Aorta (tissue), 5 donors: ENCODE measurements at places on chromosomes 6 and 20. TPM values are rescaled to one million over a fixed set of nuclear protein-coding genes. Genes with fewer than 3 reads are reported as not detected.
A peak's percentile ranks its signal among the peaks of the same experiment; 100 is the strongest.

Gene E2F1
- total RNA-seq = 1.5 TPM

Gene EPB41L1
- total RNA-seq = 47.1 TPM

Gene FAM162B
- total RNA-seq = 6.2 TPM

DNA sequence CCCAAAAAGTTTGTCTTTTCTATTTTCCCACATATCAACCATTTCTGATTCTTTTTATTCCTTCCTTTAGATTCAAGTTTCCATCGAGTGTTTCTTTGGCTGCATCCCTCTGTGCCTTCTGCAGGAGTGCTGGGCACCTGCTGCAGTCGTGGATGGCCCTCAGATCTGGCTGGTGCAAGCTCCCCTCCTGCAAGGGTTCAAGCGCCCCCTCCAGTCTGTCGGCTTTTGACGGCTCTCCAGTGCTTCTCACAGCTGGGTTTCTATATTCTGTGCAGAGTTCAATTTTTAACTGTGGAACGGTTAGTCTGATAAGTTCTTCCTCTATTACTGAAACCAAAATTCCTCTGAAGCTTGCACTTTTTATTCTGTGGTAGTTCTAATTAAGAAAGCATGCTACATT lies 132.1 kb downstream of the HUS1B start:
- DNase-seq = no peak

GRCh38 chr6:89640804-89641203 lies 2.3 kb upstream of the LYRM2 start:
- DNase-seq = no peak

GRCh38 chr6:17182961-17183360 lies 81.1 kb downstream of the STMND1 start:
- DNase-seq = no peak

DNA sequence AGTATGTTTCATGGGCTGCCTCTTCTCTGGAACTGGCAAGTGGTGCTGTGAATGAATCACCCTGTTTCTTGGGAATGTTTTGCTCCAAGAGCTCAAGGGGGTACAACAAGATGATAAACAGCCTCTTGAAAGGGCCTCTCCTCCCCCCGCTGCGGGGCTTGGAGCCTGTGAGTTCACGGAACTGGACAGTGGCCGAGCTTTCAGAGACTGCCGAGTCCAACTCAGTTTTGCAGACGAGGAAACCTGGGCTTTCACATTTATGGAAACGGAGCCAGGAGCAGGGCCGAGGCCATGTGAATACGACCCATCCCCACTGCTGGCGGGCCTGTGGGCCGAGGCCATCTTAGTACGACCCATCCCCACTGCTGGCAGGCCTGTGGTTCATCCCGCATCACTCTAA lies 18.2 kb upstream of the SRC start:
- peak; percentile 91 for DNase-seq

DNA sequence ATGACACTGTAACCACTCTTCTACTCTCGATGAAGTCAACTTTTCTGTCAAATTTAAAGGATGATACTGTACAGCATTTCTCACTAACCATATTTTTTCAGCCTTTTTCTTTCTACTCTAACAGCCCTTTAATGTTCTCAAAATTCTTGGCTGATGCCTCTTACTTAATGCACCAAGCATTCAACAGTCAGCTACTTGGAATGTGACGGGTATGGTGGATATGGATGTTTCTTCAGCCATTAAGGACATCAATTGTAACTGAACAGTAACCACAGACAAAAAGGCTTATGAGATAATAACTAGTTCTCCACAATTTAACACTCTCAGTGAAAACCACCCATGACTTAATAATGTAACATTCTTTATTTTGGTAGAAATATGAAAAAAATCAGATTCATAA lies 467.2 kb upstream of the ZNF337 start:
- DNase-seq = no peak

DNA sequence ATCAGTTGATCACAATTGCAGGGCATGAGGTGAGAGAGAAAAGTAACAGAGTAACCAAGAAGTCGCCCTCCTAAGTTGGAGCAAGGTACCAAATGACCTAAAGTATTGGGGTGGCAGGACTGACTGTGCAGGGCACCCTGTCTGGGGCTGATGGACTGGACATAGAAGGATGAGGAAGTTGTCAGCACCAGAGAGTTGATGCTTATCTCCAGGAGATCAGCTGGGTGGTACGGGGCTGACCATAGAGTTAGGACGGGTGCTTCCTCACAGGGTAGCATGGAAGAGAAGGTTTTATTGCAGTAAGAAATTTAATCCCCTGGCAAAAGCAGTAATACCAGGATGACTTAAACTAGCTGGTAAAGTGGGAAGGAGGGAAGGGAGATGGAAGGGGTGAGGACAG lies 66.7 kb downstream of the TMEM170B start:
- no peak for DNase-seq

DNA sequence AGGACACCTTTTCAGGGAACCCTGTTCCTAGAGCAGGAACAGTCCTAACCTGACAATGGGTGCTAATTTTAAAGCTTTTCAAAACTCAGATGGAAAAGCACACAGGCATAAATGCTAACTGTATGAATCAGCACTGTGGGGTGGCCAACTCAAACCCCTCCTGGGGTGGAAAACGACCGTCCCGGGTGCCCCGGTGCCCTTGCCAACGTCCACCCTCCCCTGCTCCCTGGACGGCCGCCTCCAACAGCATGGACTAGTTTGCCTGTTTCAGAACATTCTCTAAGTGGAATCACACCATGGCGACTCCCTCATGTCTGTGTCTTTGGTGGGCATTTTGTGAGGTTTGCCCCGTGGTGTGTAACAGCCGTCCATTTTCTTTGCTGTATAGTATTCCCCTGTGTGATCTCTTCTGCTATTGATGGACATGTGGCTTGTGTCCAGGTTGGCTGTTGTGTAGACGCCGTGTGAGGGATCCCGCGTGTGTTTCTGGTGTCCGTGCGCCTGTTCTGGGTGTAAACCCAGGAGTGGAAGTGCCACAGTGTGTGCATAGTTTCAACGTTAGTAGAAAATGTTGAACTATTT lies 5.8 kb downstream of the COL20A1 start:
- DNase-seq = no peak

GRCh38 chr20:4949833-4950178 lies 51.5 kb downstream of the SLC23A2 start:
- DNase-seq = no peak

DNA sequence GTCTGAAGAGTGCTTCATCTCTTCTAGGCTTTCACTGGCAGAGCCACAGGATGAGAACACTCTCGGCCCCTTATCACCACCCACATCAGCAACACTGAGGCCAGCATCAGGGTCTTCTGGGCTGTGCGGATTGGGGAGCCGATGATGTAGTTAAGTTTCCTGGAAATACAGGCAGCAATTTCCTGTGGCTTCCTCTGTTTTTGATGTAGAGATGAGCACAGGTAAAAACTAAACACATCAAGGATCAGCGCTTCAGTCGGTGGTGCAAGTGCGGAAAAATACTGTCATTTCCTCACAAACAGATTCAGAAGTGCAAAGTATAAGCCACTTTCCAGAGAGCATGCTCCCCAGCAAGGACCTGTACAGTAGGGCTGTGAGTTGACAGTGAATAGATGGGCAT lies 62.6 kb downstream of the BACH2 start:
- DNase-seq = no peak

DNA sequence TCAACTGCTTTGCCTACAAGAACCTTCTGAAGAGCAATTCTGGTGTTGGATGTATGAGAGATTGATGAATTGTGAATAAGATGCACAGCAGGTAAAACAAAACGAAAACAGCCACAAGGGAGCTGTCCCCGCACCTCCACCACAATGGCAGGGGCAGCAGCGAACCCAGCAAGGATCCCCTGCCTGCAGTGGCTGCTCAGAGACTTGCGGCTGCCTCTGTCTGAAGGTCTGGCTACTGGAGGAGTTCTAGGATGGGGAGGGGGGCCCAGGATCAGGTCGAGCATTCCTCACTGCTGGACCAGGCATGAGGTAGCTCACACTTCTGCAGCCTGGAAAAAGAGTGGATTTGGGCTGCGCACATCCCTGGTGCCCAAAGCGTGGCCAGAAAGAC lies 523.5 kb downstream of the CDH26 start:
- DNase-seq = no peak

DNA sequence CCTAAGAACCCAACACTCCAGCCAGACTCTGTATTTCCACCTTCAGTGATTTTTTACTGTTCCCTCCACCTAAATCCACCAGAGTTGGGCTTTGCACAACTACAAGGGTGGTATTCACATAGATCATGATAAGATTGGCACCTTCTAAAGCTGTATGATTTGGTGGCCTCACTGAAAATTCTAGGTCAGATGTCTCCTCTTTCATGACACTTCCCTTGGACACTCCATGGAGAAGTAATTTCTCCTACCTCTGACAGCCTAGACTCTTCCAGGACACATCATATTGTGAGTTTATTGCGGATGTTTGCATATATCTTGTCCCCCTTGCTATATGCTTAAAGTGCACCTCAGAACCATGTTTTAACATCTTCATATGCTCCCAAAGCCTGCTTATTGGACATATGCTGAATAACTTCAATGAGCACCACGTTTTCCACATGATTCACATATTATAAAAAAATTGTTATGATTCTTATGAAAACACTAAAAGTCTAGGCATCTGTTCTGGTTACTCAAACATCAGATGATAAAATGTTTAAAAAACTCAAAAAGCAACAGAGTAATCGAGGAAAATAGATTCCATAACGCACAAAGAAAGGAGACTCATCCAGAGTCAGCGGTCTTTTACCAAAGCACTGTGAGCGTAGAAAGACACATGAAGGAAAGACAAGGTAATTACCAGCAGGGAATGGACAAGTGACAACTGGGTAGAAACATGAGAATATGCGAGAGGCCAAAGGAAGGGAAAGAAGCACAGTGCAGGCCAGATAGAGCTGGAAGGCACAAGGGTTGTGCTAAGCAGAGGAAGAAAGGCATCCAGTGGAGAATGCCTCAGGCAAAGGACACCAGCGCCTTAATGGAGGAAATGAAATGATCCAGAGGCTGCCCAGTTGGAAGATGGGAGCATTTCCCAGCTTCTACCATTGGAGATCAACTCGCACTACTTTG lies 46.5 kb downstream of the KIF16B start:
- DNase-seq = no peak

GRCh38 chr20:38112261-38112929 lies 52.7 kb downstream of the TGM2 start:
- no peak for DNase-seq

GRCh38 chr6:159963111-159963510 lies 5.8 kb upstream of the IGF2R start:
- no peak for DNase-seq

DNA sequence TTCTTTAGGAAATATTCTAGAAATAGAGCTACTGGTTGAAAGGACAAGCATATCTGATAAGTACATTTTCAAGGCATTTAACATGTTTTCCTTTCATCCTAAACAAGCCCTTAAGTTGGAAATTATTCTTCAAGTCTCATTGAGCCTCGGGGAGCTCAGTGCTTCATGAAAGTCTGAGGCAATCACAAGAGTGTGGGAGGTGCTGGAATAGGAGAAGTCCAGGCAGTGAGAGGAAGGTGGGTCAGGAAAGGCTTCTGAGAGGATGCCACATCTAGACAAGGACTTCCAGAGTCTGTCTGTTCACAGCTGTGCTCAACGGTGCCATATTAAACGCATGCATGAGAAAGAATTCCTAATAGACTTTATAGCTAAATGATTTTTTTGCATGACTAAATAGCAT lies 69.8 kb downstream of the CD83 start:
- DNase-seq = no peak

DNA sequence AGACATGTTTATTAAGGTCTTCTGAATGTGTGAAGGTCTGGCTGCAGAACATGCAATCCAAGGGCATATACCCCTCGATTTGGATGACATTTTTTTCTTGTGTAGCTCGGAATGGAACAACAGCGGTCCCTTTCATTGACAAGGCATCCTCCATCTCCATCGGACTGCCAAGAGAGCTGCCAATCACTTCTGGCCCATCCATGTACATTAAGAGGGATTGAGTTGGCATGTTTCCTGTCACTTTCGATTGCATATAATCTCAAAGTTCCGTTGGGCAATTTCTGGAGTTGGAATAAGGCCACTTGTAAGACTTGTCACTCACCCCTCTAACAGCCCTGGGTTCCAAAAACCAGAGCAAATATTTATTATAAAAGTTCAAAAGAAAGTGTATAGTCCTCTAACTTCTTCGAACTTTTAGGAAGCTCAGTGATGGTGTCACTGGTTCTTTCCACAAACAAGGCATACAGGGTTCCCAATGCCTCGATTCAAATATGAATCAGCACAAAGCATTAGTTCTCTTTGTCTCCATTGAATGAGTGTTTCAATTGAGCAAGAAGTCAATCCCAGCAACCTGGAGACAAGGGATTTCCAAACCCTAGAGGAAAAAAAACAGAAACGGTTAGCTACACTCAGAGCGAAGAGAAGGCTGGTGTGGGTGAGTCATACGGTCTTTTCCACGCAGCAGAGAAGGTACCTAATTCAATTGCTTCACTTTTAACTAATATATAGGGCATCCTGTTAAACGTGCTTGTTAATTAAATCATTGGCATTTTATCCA lies 10.9 kb downstream of the ZNF217 start:
- no peak for DNase-seq

DNA sequence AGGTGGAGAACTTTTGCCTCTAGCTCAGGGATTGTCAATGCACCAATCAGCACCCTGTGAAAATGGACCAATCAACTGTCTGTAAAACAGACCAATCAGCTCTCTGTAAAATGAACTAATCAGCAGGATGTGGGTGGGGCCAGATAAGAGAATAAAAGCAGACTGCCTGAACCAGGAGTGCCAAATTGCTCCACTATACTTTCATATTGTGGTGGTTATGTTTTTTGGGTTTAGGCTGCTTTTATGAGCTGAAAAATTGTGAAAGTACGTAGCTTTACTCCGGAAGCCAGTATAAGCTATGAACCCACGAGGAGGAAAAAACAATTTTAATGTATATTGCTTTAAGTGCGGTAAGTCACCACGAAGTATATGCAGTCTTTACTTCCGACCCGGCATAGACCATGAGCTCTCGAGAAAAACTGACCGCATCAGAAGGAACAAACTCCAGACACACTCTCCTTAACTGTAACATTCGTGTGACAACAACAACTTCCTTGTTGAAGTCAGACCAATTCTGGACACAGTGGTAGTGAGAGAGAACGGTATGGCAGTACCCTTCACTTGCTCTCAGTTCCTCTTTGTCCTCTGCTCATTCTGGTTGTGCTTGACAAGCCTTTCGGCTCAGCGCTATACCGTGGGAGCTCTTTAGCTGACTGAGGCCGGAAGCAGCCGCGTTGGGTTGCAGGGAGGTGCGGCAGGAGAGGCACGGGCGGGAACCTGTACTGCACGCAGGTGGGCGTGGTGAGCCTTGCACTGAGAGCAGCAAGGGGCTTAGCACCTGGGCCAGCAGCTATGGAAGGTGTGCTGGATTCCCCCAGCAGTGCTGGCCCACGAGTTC lies 81.9 kb upstream of the E2F3 start:
- peak; percentile 77 for DNase-seq
